Stimulated activated CD8-positive, alpha-beta memory T cell treated with anti-CD3 and anti-CD28 coated beads, Interleukin-4, amount 100 ng/mL, for 4 hours (primary cell): ENCODE measurements at places on chromosomes 13 and 19.

DNA sequence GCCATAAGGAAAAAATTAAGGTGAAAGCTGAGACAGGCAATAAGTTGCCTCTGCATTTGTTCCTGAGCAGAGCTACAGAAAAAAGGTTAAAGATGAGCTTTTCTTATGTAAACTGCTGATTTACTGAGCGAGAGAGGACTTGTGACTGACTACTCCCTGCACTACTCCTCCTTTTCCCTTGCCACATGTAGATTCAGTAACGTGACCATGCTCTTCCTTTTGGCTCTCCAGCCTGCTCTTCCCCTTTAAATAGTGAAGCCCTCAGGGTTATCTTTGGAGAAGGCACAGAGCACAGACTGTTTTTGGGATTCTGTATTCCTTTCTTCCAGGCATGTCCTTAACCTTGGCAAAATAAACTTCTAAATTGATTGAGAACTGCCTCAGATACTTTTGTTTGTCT, 630.2 kb downstream of the UQCRFS1 start:
- DNase-seq = no peak

DNA sequence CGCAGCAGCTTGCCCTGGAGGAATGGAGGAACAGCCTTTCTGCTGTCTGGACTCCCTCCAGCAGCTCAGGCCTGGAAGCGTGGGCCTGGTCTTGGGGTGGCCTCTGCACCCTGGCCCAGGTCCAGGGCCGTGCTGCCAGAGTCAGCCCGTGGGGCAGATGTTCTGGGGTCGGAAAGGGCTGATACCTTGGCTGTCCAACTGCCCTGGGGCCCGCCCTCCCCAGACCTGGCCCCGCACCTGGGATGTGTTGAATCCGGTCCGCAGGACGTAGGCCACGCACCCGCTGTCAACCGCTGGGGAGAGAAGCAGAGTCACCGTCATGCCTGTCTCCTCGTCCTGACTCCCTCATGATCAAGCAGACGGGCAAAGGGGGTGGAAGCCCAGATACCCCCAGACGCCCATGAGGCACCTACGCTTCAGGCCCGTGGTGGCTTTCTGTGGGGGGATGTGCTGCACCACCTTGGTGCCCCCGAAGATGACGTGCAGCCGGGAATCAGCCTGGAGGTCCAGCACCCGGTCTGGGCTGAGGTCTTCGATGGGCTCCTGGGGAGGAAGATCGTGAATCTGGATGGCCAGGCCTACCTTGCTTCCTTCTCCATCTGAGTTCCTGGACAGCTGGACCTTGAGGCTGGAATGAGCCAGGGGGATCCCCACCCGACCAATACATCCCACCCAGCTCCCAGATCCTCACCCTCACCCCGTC, 7.7 kb downstream of the ATP13A1 start:
- DNase-seq = no peak

DNA sequence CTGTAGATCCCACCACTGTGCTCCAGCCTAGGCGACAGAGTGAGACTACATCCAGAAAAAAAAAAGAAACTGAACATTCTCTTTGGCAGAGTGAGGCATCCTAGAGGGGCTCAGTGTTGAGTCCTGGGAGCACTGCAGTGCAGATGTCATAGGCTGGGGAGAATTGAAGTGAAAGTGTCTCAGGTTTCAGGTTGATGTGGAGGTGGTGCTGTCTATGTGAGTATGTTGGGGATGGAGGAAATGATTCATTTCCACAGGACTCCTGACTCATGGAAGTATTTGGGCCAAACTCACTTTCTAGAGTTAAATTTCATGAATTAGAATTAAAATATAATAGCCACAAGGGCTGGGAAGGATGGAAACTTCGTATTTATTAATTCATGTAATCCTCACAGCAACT, 134.4 kb upstream of the TSC22D1 start:
- no peak for DNase-seq

GRCh38 chr13:110036060-110036459, 249.7 kb upstream of the IRS2 start:
- no peak for DNase-seq

- no peak for DNase-seq
Observed at GRCh38 chr13:94128430-94128829, 351.1 kb downstream of the DCT start.

DNA sequence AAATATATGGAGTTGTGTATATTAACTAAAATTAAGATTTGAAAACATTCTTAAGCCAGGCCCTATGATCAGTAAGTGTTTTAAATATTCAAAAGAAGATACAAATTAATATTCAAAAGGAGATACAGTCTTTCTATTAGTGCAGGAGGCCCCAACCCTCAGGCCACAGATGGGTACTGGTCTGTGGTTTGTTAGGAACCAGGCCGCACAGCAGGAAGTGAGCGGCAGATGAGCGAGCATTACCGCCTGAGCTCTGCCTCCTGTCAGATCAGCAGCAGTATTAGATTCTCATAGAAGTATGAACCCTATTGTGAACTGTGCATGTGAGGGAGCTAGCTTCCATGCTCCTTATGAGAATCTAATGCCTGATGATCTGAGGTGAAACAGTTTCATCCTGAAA, 232.9 kb downstream of the FOXO1 start:
- DNase-seq = peak; percentile 4

DNA sequence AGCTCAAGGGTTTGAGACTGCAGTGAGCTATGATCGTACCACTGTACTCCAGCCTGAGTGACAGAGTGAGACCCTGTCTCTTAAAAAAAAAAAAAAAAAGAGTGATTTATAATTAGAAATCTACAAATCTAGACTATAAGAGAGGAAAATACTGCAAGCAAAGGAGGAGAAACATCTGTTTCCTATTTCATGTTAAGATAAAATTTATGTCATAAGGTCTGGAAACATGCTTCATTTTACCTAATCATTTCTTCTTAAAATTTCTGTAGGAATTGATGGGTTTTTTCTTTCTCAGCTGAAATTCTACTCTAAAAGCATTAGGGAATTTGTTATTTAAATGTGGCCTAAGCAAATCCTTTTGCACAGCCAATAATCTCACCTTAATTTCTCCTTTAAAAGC, 53.2 kb downstream of the C13orf42 start:
- DNase-seq = no peak

GRCh38 chr19:511101-511851, 4.0 kb downstream of the TPGS1 start:
- DNase-seq = peak; percentile 67

- DNase-seq = no peak
Observed at GRCh38 chr13:110576736-110577476, 15.4 kb upstream of the RAB20 start.

DNA sequence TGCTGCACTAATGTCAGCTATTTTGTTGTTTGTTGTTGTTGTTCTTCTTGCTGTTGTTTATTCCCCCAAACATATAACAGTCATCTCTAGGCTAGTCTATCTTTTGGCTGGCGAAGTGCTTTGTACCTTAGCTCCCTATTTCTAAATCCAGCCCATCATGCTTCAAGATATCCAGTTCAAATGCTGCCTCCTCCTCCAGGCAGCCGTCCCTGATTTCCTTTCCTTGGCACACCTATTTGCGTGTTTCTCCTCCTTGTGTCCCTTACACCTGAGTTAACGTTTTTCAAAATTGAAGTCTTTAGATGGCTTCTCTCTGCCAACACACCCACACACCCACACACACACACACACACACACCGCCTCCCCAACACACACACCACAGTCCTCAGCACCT, 25.5 kb downstream of the INSR start:
- DNase-seq = no peak

- DNase-seq = no peak
Observed at GRCh38 chr13:72805676-72806346, 23.9 kb downstream of the PIBF1 start.

DNA sequence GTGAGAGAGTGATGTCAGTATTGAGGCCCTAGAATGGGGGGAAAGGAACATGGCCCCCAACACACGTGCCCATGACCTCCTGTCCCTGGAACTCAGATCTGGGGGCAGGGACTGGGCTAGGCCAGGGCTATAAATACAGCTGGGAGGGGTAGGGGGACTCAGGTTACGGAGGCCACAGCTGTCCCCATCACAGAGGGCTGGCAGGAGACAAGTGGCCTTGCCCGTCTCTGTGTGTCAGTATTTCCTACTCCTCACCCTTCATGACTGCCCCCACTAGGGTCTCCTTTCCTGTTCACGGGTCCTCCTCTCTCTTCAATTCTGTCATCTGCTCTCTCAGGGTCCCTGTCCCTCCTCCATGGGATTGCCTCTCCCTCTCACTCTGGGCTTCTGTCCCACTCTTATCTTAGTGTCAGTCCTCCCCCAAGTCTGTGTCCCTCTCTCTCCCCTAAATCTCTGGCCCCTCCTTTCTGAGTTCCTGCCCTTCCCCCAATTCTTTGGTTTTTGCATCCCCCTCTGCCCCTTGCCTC, 687 bp upstream of the HRC start:
- no peak for DNase-seq

DNA sequence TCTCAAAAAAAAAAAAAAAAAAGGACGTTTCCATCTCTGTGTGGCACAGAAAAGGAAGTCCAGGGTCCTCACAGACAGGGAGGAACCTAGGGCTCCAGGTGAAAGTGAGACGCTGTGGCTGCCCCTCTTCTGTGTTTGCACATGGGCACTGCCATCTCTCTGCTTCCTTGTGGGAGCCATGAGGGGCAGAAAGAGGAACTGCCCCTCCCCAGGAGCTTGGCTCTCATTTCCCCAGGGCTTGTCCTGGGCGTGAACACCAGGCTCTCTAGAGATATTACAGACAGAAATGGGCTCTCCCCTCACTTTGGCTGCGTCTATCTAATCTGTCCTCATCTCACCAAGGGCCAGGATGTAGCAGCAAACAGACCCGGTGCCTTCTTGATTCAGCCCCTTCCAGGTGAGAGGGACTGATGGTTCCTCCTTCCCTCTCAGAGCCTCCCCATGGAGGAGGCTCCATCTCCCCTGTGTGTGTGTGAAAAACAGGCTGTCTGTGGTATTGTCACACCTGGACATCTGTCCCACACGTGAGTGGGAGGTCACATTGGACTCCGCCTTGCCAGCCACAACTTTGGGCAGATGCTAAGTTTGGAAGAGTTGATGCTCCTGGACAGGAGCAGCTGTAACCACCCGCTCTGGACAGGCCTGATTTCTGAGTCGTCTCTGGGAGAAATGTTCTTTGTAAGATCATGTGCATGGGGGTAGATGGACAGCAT, 840 bp upstream of the LILRA4 start:
- no peak for DNase-seq

DNA sequence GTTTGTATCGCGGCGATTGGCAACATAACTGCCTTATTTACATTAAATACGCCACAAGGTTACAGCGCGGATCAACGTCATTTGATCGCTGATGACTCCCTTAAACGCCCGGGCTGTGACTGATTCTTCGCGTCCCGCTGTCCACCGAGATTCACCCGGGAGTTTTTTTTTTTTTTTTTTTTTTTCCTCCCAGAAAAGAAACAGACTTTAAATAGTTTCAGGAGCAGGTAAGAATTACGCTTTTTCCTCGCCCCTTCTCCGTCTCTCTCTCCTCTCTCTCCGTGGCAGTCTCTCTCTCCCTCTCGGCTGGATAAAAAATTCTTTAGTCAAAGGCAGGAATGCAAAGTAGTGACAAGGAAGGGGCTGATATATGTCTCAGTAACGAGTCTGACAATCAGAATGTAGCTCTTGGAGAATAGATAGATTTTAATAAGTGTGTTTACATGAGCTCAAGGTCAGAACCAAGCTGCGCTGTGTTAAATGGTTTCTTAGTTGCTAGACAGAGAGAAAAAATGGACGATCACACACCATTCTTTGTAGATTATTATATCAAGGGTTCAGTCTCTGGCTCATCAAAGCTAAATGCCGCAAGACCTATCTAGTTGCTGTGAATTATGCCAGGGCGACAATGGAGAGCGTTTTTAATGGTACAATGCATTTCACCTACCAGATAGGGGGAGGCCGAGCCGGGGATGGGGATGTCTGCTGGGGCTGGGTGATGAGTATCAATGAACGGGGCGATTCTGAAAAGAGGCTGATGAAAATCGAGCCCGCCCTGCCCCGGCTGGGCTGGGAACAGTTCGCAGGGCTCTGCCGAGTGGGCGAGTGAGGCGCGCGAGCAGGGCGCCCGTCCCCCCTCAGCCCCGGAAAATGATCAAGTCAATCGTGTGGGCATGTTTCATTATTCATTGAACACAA, 147.2 kb upstream of the ZNF536 start:
- DNase-seq = no peak

DNA sequence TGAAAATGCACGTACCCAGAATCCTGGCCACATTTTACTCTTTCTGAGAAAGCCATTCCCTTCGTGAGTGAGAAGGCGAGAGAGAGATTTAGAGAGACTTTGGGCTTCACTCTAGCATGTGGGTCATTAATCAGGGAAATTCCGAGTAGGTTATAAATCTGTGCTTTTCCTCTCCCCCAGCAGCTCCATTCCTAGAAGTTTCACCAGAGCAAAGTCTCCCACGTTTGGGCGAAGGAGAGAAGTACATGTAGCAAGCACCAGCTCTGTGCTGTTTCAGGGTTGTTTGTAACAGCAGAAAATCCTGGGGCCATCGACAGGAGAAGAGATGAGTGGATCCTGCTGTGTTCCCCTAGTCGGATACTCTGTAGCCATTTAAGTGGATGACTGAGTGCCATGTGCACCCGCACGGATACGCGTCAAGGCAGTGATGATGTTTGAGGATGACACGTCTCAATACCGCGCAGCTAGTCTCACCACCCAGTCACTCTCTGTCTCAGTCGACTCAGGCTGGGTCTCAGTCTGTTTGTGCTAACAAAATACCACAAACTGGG, 131.8 kb upstream of the PEG3 start:
- no peak for DNase-seq

- no peak for DNase-seq
Observed at GRCh38 chr19:49340069-49340864, 5.1 kb downstream of the CD37 start.

DNA sequence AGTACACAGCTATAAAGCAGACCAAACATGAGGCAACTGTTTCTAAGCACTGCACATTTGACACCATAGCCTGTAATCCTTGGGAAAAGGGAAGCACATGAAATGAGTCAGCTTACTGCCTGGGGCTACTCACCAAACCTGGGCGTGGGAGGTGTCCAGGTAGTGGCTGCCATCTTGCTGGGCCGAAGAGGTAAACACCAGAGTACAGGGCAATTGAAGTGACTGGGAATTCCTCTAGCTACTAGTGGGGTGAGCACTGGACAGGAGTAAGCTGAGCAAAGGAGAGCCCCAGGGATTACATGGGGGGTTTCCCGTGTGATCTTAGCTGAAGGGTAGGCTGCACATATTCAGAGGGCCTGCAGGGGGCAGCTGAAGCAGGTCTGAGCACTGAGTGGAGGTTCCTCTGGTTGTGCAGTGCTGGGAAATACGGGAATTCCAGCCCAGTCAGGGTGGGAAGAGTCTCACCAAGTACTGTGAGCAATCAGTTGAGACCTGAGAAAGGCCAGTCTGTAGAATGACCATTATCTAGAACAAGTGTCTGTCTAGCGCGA, 140.5 kb downstream of the SLC7A1 start:
- DNase-seq = no peak

GRCh38 chr13:113001241-113002140, 32.5 kb downstream of the MCF2L start:
- DNase-seq = no peak

DNA sequence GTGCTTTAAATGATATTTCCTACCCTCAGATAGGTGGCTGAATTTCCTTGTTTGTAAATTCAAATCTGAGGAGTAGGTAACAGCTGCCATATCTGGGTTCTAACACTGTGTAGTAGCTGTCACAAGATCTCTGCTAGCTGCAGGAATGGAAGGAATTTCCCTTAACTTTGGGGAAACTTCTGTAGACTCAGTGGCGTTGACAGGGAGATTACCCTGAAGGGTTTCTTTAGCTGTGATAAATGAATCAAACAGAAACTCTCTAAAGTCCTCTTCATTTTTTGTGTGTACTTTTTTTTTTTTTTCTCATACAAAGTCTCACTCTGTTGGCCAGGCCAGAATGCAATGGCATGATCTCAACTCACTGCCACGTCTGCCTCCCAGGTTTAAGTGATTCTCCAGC, 5.3 kb upstream of the EPSTI1 start:
- DNase-seq = no peak
